Erythroblast (primary cell): ENCODE measurements at places on chromosomes 7 and 10.

GRCh38 chr7:23208316-23208715 is 26.5 kb downstream of the NUP42 start:
- DNase-seq, result no peak

GRCh38 chr10:75483188-75483587 is 51.8 kb downstream of the LRMDA start:
- no peak for DNase-seq

GRCh38 chr10:49385939-49386922 is 9.7 kb downstream of the DRGX start:
- DNase-seq, result no peak

DNA sequence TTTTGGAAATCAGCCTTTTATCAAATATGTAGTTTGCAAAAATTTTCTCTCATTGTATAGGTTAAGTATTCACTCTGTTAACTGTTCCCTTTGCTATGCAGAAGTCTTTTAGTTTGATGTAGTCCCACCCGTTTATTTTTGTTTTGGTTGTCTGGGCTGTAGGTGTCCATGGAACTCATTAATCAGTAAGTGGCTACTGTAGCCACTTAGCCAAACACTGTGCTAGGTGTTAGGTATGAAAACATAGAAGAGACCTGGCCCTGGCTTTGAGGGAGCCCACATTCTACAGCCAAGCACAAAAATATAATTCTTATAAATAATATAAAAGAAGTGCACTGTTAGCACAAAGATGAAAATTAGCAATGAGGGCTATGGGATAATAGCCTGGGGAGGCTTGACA is 133.5 kb downstream of the ETV1 start:
- no peak for DNase-seq

- DNase-seq, result no peak
Measured at GRCh38 chr10:70490142-70490541, 11.6 kb downstream of the PALD1 start.

DNA sequence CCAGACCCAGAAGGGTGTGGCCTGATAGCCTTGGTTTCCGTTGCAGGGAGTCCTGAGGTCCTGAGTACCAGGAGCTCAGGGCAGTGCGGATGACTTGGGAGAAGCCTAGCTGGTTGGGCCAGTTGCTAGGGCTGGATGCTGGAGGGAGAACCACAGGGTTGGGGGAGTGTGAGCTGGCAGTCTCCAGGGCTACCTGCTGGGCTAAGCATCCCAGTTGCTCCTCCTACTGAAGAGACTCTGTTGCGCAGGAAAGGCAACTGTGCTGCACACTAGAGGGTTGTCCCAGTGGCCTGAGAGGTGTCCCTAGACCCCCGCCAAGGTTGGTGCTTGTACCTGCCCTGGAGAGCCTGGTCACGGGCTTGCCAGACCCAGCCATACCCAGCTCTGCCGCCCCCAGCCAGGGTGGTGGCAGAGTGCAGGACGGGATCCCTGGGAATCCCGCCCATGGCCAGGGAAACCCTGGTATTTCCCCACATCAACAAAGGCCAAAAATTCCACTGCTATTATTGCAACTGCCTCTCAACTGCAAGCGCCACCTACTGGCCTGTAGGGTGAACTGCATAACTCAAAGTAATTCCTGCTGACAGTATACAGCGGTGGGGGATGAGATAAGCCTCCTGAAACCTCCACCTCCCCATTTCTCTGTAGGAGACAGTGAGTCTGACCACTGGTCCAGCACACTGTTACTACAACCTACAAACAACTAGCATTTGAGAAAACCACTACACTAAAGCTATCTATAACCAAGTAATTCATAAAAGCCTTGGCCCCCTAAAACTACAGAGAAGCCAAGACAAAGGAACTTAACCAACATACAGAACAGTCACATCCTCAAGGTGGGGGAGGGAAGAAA is 67.6 kb upstream of the DDC start:
- peak; percentile 67 for DNase-seq

DNA sequence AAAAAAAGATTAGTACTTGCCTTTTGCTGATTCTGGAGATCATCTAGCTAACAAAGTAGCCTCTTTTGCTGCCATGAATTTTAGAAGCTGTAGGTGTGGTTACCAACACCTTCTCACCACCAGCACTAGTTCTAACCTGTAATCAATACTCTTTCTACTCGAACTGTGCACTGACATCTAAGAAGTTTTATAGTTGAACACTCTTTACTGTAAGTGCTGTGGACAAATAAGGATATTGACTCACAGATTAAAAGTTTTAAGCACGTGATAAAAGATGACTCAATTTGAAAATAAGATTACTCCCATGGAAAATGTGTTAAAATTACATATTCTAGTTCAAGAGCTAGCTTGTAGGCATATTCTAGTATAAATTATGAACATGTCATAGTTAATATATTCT is 89.9 kb downstream of the REEP3 start:
- DNase-seq, result no peak

GRCh38 chr10:104138131-104138530 is 16.2 kb downstream of the SFR1 start:
- DNase-seq, result no peak

- DNase-seq, result no peak
Measured at GRCh38 chr10:110724116-110724921, 80.2 kb downstream of the RBM20 start.

- DNase-seq, result peak; percentile 64
Measured at GRCh38 chr7:148847815-148848734, 36.0 kb downstream of the EZH2 start.

DNA sequence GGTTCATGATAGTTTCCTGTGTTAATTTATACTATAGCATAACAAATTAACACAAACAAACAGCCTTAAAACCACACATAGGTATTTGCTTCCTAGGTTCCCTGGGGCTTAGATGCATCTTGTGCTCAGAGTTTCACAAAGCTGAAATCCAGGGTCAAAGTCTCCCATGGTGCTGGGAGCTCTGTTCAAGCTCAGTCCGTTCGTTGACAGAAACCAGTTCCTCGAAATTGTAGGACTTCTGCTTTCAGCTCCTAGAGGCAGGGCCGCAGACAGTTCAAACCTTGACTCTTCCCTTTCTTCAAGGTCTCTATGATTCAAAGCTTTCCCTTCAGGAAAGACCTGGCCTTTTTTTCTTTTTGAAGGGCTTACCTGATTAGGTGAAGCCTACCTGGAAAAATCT is 90.5 kb downstream of the VSTM2A start:
- no peak for DNase-seq

- DNase-seq, result no peak
Measured at GRCh38 chr10:14429043-14429700, 98.4 kb upstream of the FRMD4A start.

GRCh38 chr7:73626814-73627213 is 2.5 kb upstream of the MLXIPL start:
- DNase-seq, result no peak

DNA sequence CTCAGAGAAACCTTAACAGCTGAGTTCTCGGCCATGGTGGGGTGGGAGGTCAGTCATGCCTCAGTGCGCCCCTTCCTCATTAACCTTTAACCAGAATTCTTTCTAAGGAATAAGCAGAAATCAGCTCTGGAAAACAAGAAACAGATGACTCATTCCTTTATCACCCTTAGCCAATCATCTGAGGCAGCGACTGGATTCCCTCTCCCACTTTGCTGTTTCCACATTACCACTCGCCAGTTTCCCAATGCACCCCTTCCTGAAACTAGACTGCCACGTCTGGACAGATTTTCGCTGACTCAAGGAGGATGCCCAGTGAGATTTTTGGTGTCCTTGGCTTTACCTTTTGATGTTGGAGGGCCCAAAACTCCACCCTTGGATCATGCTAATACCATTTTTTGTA is 223.8 kb downstream of the PLXDC2 start:
- DNase-seq, result no peak

DNA sequence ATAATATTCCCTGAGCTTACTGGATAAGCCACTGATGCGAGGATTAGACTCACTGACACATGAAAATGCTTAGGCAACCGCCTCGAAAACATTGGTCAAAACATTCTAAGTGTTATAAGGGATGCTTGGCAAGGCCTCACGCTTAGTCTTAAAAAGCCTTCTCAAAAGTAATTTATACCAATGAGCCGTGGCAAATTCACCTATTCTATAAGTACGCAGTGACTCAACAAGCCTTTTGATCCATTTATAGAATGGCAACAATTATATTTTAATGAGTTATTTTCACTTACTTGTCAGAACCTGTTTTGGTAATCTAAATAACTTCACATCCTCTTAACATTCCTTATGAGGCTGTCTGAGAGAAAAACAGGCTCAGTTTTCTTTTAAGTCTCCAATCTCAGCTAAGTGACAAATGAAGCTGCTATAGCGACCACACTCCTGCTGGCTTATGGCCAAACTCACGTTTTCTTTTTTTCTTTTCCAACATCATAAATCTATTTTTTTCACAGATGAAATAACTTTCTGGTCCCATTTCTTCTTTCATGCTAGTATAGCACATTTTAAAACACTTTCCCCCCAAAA is 121.2 kb upstream of the AFAP1L2 start:
- DNase-seq, result no peak

DNA sequence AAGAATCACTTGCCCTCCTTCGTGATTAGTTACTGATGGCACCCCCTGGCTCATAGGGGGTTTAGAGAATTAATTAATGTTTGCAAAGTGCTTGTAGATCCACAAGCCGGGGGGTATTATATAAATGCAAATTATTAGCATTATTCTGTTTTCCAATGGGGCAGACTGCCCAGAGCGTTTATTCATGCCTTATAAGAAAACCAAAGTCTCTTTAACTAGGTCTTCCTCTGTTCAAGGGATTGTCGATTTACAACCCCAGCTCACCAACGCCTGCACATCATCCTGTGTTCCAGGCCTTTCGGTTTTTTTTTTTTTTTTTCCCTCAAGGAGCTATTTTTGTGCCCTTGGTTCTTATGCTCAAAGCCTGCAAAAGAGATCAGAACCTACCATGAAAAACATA is 630.7 kb downstream of the PARD3 start:
- DNase-seq, result no peak

- no peak for DNase-seq
Measured at GRCh38 chr10:97149079-97149531, 36.7 kb downstream of the SLIT1 start.

GRCh38 chr7:140989068-140989467 is 25.7 kb downstream of the MRPS33 start:
- DNase-seq, result peak; percentile 31

DNA sequence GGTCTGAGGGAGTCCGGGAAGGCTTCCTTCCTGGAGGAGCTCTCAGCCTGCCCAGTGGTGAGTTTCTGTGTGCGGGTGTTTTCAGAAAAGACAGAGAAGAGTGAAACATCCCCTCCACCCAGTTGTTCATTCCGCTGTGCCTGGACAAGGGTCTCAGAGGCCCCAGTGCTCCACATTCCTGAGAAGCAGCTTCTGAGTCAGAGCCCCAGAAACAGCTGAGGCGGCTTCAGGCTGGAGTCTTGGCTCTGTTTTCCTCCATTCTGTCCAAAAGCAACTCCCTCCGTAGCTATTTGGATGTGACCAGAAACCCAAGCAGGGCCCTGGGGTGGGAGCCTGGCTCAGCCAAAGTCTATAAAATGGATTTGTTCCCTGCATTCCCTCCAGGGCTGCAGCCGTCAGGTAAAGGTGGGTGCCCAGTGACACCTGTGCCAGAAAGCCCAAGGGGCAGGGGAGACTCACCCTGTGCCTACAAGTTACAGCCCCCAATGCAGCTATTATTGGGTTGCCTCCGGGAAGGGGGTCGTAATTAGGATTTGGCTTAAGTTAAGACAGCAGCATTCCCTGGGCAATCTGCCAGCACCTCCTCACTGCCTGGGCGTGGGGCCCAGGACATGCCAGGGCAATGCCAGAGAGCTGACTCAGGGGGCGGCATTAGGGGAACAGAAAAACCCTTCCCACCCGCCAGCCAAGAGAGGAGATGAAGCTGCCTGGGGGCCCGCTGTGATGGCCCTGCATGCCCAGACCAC is 13.1 kb upstream of the CAMK2G start:
- DNase-seq, result no peak

- DNase-seq, result no peak
Measured at GRCh38 chr7:154987571-154987970, 15.4 kb downstream of the PAXIP1 start.

- no peak for DNase-seq
Measured at GRCh38 chr10:104424719-104425118, 71.1 kb downstream of the CFAP58 start.

DNA sequence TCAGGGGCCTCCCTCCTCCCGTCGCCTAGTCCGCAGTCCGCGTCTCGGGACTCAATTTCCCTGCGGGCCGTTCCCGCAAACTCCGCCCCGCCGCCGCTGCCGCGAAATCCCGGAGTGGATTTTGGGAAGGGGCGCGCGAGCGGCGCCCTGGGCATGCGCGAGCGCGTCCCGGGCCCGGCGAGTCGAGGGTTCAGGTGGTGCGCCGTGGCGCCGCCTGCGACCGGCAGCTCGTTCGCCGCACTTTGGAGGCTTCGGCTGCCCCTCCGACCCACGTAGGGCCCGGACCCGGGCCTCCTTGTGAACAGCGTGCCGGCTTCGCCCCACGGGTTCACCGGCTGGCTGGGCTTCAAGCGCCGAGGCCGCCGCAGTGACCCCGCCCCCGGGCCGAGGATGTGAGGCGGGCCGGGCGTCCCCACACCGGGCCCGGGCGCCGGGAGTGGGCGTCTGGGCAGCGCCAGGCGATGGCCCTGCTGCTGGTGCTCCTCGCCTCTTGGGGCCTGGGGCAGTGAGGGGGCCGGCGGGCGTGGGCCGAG is at the start of gene PLEKHA8:
Gene PLEKHA8 (plus strand): TSS at position 197 of the 533 bp plus-strand sequence. CDS start 351 bp downstream, outside the sequence.
- peak; percentile 89 for DNase-seq

- DNase-seq, result no peak
Measured at GRCh38 chr10:7846591-7846990, 28.3 kb downstream of the TAF3 start.

GRCh38 chr10:72200883-72201282 is 14.9 kb upstream of the ANAPC16 start:
- DNase-seq, result no peak

- no peak for DNase-seq
Measured at GRCh38 chr10:30133198-30133597, 73.8 kb upstream of the JCAD start.

- DNase-seq, result no peak
Measured at GRCh38 chr10:113345826-113346624, 206.8 kb upstream of the HABP2 start.

GRCh38 chr7:57256637-57257375 is 124.6 kb upstream of the ZNF479 start:
- DNase-seq, result no peak

DNA sequence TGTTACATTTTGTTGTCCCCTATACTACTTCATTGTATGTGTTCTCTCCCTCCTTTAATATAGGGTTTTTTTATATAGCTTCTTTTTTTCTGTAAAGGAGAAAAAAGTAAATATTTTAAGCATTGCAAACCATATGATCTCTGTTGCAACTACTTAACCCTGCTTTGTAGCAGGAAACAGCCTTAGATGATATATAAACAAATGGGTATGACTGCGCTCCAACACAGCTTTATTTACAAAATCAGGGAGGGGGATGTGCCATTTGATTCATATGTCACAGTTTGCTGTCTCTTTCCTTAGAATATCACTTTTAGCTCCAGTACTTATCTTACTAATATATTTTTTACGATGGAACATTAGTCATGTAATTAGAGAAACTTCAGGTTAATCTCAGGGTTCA is 155.2 kb upstream of the GNAI1 start:
- no peak for DNase-seq
